Left renal pelvis (tissue), 4 donors: ENCODE measurements at places on chromosomes 2 and 18.

- no peak for DNase-seq
Observed at GRCh38 chr2:98300141-98300874, 45.9 kb upstream of the CNGA3 start.

- no peak for DNase-seq
Observed at GRCh38 chr18:74498712-74499627, 2.8 kb downstream of the CNDP2 start.

- DNase-seq: no peak
Observed at GRCh38 chr2:117512307-117512706, 302.2 kb upstream of the DDX18 start.

GRCh38 chr2:20621366-20622295 is 29.3 kb downstream of the HS1BP3 start:
- DNase-seq: no peak

DNA sequence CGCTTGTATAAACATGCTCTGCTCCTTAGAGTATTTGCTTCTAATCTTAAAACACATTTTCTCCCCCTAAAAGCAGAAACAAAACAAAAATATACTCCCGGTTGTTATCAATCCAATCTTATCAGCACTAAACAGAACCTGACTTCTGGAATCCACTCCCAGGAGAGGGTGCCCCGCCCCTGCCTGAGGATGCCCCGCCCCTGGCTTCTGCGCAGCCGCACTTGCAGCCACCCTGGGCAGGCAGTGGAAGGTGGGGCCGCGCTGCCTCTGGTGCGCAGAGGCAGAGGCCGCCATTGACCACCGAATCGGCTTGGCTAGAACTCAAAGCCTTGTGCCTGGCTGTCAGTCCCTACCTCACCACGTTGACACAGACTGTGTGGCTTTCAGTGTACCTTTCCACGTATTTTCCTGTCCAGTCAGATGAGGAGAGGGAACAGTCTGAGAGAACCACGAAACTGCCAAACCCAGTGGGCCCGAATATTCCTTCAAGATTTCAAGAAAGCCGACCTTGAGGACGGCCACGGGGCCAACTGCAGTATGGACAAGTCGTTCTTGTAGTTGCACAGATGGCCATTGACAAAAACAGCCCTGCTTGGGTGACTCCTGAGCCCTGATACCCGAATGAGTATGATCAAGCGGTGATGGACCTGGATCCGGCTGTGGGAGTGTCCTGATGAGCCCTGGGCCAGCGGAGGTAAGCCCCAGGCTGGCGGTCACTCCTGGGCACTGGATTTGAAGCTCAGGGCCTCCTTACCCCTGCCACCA is 46.2 kb upstream of the ARHGAP28 start:
- DNase-seq: no peak

DNA sequence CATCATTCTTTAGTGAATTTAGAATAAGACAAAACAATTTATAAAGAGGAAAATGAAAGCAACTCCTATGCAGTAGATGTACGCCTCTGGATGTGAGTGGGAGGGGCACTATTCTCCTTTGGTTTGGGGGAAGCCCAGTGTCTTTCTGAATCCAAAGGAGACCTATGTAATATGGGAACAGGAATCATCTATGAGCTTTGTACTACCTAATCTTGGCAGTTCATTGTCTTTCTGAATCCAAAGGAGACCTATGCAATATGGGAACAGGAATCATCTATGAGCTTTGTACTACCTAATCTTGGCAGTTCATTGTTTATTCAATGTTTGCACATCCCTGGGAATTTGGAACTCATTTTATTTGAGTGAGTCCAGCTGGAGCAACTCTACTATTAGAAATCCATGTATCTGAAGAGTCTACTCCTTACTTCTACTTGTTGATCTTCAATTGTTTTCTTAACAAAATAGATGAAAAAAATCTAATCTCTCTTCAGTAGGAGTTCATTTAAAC is 401.1 kb upstream of the LRATD1 start:
- no peak for DNase-seq

- no peak for DNase-seq
Observed at GRCh38 chr2:128026448-128027277, 1.2 kb downstream of the SAP130 start.

- DNase-seq: no peak
Observed at GRCh38 chr18:49082714-49083688, 132.2 kb upstream of the SMAD7 start.

GRCh38 chr2:126634273-126634861 is 21.6 kb upstream of the GYPC start:
- no peak for DNase-seq

DNA sequence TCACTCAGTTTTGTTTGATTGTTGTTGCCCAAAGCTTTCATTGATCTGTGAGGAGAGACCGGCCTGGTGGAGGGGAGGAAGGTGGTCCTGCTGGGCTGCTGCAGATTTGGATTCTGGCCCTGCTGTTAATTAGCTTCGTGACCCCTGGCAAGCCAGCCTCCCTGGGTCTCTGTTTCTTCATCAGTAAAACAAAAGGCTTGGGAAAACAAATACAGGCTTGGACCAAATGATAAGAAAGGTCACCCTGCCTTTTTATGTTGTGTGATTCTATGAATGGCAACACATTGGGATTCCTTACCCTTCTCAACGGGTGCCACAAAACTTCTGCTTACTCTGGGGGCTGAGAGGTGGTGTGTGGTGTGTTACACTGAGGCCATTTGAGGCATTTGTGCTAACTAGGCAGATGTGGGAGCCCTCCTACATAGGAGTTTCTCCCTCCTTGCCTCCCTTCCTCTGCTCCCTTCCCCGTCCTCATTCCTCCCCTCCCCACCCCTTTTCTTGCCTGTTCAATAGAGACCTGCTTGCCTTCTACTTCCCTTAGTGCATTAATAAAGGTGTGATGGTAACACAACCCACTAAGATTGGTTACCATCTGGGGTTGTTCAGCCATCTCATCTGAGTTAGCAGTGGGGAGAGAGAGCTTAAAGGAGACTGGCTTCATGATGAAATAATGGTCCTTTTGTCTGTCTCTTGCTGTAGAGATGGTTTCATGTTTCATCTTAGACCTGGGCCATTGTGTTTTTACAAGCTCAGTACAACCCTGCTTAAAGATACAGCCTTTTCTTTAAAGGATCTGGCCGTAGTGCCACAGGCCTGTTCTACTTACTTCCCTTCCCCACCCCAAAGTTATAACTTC is 96.2 kb downstream of the TANC1 start:
- no peak for DNase-seq

- DNase-seq: no peak
Observed at GRCh38 chr2:239666855-239667376, 266.1 kb upstream of the HDAC4 start.

DNA sequence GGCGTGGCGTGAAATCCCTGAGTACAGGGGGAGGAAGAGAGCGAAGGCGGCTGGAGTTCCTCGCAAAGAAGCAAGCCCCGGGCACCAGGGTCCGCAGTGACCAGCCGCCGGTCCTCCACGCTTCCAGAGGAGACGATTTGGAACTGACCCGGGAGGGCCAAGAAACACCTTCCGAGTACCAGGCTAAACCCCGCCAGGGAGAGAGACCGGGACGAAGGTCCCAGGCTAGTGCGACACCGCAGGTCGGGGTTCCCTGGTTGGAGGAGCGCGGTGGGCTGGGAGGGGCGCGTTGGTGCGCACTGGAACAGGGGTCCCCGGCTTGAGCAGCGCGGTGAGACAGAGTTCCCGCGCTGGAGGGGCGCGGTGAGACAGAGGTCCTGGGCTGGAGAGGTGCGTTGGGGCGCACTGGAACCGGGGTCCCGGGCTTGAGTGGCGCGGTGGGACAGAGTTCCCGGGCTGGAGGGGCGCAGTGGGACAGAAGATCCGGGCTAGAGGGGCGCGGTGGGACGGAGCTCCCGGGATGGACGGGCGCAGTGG is 901 bp downstream of the WDFY1 start:
- no peak for DNase-seq

GRCh38 chr2:65700720-65701119 is 268.3 kb upstream of the SPRED2 start:
- DNase-seq: no peak

- no peak for DNase-seq
Observed at GRCh38 chr2:128501700-128502099, 183.0 kb upstream of the HS6ST1 start.

- DNase-seq: no peak
Observed at GRCh38 chr2:166614503-166614902, 120.5 kb upstream of the SCN7A start.

DNA sequence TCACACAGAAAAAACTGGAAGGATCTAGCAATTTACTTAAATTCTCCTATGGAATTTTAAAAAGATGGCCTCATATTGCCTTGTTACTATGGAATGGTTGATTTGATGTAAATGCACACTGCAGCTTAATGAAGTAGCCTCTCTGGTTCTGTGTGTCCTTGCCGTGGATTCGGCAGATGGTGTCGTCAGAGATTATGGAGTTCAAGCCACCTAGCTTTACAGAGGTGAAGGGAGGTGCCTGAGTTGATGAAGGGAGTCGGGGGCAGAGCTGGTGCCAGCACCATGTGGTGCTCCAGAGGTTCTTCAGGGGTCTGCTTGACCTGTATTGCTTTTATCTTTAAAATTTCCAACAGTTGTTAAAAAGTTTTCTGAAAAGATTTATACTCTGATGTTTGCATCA is 48.8 kb downstream of the ASAP2 start:
- no peak for DNase-seq

GRCh38 chr2:171141320-171141719 is 19.4 kb downstream of the TLK1 start:
- no peak for DNase-seq

DNA sequence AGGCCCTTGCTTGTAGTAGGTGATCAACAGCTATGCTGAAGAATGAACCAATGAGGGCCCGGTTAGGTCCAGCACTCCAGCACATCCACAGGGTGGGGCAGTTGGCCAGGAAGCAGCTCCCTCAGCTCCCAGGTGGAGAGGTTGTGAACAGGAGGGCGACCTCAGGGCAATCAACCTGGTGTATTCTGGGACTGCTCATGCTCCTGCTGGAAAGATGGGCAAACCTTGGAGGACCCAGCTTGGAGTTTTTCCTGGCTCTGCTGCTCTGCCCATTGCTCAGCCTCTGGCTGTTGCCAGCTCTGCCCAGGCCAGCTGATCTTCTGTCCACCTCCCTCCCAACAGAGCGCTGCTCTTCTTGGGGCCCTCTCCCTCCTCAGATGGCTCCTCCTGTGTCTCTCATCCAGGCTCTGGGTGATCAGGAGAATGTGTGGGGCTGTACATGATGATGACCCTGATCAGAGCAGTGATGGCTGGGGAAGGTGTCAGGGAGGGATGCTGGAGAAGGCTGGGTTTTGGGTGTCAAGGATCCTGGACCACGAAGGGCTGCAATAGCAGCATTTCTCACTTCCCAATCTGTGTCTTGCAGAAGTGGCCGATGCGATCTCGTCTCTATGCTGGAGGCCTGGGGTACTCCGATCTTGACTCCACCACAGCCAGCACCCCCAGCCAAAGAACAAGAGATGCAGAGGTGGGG is 3.4 kb downstream of the TCF23 start:
- no peak for DNase-seq

GRCh38 chr2:193373120-193373519 is 1178.4 kb upstream of the TMEFF2 start:
- no peak for DNase-seq
